ENCODE measurements at places on chromosomes 4 and X.

- no peak for DNase-seq
These were observed 79.4 kb upstream of the SPRY1 start for GRCh38 chr4:123317211-123317610.

DNA sequence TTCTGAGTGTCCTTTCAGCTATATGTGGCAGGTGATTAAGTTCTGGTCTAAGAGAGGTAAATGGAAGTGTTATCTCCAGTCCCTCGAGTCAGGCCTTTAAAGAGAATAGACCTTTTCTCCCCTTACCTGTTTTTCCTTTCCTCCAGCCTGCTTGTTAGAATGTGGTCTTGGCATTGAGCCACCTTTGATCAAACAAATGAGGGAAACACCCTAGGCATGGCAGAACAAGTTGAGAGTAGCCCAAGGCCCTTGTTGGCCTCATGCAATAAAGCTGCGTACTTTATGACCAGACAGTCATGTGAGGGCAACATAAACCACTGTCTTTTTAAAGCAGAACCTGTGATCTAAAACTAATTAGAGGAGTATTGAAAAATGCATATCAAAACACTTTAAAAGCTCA is 13.2 kb upstream of the IL13RA2 start:
- DNase-seq, result no peak

GRCh38 chr4:107299646-107300045 is 263.5 kb upstream of the DKK2 start:
- DNase-seq, result no peak

- no peak for DNase-seq
These were observed 28.3 kb downstream of the ENOPH1 start for GRCh38 chr4:82458729-82459128.

DNA sequence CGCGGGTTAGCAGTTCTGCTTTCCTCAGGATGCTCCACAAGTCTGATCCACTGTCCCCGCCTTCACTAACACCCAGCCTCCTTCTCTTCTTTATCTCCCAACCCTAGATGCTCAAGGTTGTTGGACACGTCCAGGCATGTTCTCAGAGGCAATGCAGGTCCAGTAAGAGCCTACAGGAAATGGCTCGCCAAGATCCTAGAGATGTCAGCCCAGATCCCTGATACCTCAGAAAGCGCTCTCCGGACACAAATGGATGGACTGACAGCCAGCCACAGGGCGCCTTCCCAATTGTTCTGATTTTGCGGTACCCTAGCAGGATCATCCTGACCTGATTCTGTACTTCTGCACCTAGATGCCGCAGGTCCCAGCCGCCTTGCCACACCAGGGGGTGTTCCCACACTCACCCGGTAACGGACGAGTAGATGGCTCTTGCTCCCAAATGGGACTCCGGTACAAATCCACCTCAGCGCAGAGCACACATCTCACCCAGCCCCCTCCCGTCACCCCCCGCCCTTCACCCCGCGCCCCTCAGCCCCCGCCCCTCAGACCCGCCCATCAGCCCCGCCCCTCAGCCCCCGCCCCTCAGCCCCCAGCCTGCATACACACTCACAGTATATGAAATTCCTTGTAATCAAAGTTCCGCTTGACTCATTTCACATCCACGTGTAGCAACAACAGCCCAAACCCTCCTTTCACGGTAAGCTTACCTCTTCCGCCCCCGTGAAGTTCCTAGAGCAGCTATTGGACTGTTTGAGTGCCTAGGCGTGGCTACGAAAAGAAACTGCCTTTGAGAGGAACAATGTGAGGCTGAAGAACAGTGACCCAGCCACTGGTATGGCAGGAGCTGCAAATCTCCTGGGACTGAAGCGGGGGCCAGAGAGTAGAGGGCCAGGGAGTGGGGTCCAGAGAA is at the start of gene EDA2R:
Gene EDA2R, minus strand, starts transcription at position 488 of the 910 bp plus-strand sequence. CDS start 23,058 bp downstream, outside the sequence.
- DNase-seq, result no peak

DNA sequence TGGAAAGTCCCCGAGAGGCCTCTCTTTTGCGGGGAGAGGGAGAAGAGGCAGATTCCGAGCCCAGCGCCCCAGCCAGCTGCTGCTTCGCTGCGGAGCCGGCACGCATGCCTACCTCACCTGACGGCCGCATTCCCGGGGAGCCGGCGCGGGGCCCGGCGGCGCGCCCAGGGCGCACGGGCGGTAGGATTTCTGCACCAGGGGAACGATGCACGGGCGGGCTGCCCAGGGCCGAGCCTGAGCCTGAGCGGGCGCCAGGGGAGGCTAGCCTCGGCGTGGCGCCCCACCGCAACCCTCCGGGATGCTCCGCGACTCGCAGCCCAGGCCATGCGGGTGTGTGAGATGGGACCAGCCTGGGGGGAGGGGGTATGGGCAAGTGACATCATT is 81.3 kb upstream of the SCML1 start:
- DNase-seq, result no peak

GRCh38 chr4:174919886-174920423 is 1.8 kb downstream of the ADAM29 start:
- DNase-seq, result no peak

DNA sequence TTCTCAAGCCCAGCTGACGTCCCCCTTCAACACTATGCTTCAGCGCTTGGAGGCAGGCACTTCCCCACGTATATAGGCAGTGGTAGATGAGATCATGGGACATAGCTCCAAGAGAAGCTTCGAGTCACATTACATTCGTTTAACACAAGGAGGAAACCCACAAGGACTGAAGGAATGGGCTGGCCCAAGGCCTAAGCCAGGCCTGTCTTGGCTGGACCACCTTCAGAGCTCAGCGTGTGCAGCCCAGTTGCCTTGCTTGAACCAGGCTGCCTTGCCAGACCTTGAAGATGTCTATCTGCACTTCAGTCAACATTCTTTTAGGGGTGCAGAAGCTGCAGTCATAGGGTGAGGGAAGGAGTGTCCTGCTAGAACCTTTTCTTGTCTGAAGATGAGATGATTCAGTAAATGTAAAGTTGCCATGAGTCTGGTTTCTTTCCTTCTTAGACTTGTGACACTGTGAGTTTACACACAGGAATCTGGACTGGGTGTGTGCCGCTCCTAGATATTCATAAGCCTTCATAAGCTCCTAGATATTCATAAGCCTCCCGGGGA is 144.1 kb upstream of the RBPJ start:
- DNase-seq, result no peak

- DNase-seq, result no peak
These were observed 9.4 kb downstream of the ARHGAP10 start for GRCh38 chr4:147741190-147741788.

- no peak for DNase-seq
These were observed 369.6 kb upstream of the SLC7A11 start for GRCh38 chr4:138611721-138612120.

GRCh38 chr4:158261480-158261879 is 51.2 kb downstream of the TMEM144 start:
- DNase-seq, result no peak

- DNase-seq, result no peak
These were observed 100.5 kb downstream of the AREG start for GRCh38 chr4:74545448-74545847.

DNA sequence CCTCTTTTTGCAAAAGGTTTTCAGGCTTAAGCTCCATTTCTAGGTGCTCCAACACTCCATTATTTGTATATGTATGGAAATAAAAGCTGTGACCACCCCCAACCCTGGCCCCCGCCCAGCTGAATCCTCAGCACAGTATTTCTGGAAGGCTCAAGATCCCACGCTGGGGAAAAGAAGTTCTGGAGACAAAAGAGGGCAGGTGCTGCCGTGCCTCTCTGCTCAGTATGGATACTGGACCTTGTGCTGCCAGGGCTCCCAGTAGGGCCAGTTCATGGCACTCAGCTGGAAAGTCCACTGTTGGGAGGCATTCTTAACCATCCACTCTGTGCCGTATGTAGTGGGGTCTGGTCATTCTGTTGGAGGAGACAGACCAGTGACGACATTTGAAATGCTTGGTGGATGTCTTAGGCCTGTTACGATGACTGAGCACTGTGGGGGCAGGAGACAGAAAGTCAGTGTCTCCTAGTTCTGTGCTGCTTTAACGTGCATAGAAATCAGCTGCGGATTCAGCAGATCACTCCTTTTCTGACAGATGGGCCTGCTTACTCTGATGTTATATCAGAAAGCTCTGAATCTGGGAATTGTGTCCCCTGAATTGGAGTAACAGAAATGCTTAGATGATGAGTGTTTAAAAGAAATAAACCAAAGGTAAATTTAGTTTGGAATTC is 48.4 kb upstream of the MSANTD1 start:
- DNase-seq, result no peak

DNA sequence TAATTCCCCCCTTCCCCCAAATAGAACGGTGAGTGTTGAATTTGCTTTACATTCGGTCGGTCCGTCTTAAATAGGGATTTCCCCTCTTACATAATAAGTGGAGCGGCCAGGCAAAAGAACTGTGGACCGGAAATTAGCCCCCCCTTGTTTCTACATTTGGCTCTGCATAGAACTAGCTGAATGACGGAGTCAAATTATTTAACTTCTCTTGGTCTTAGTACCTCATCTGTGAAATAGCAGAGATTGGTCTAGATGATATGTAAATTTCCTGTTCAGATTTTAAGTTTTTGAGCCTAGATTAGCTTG is 1.3 kb downstream of the SPATA18 start:
- DNase-seq, result no peak

- DNase-seq, result no peak
These were observed 59.8 kb downstream of the ARSJ start for GRCh38 chr4:113919611-113920010.

DNA sequence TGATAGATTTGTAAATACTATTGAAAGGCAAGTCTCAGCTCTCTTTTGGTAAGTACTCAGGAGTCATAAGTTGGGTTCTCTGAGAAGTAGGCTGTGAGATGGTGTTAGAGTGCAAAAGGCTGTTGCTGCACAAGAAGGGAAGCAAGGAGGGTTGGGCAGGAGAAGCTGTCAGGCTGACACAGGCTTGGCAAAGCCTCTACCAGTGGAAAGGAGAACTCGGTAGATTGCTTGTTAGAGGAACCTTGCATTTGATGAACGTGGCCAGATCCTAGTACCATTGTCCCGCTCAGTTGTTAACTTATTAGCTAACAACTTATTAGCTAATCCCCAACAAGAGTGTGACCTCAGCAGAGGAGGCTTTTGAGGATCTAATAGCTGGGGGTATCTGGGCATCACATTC is 449.3 kb upstream of the BOD1L1 start:
- no peak for DNase-seq
